ENCODE measurements at places on chromosomes 2 and 18.

GRCh38 chr18:34773378-34773777, 63.3 kb downstream of the DTNA start:
- no peak for DNase-seq

GRCh38 chr2:51633073-51633472, 601.1 kb upstream of the NRXN1 start:
- DNase-seq = no peak

- no peak for DNase-seq
Measured at GRCh38 chr18:44107187-44107586, 573.5 kb upstream of the SETBP1 start.

DNA sequence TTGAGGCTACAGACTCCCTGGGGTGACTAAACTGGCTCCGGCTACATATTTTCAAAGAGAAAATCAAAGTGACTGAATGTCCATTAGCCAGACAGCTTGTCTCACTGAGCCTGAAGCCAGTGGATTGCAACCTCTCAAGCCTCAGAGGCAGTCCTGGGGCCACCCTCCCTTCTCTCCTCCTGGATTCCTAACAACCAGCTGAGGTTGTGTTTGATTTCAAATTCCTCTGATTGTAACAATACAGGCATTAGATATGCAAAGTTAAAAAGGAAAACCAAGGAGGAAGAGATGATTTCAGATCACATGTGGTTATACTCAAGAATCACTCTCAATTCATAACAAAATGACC, 101.0 kb upstream of the LMAN1 start:
- DNase-seq = no peak

GRCh38 chr2:224958462-224958857, 83.8 kb downstream of the DOCK10 start:
- DNase-seq = no peak

DNA sequence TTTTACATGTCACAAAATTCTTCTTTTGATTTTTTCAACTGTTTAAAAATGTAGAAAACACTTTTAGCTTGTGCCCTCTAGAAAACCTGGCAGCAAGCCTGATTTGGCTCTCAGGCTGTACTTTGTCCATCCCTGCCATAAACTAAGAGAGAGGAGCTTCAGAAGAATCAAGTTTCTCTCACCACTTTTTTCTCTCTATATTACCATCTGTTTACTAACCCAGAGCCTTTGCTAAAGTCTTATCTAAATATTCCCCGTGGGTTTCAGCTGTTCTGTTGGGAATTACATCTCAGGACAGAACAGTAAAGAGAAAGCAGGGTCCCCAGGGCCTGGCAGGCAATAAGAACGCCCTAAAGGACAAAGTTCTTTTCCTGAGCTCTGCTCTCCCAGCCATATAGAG, 409.1 kb upstream of the CRIM1 start:
- no peak for DNase-seq

GRCh38 chr2:33213648-33214047, 262.8 kb upstream of the RASGRP3 start:
- no peak for DNase-seq

- DNase-seq = no peak
Measured at GRCh38 chr2:43332653-43333052, 106.2 kb upstream of the ZFP36L2 start.

DNA sequence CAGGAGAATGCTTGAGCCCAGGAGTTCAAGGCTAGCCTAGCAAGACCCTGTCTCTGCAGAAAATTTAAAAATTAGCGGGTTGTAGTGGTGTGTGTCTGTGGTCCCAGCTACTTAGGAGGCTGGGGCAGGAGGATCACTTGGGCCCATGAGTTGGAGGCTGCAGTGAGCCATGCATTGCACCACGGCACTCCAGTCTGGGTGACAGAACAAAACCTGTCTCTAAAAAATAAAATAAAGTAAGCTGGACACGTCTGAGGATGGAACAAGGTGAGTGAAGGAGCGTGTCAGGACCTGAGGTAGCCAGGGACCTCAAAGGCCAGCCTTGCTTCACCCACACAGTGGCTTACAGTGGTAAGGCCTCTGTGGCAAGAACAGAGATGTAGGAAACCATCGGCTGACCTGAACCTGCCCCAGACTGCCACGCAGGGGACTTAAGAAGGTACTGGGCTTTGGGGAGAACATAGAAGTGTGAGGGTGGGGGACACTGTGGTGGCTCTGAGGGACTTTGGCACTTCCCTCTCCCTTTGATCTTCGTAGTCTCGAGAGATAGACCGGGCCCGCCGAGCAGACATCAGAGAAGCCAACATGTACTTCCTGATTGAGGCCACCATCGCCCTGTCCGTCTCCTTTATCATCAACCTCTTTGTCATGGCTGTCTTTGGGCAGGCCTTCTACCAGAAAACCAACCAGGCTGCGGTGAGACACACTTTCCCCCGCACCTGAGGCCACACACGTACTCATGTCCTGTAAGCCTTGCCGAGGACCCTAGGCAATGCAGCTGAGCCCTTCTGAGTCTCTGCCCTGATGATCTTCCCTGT, 7.5 kb downstream of the SLC11A1 start:
- DNase-seq = no peak

DNA sequence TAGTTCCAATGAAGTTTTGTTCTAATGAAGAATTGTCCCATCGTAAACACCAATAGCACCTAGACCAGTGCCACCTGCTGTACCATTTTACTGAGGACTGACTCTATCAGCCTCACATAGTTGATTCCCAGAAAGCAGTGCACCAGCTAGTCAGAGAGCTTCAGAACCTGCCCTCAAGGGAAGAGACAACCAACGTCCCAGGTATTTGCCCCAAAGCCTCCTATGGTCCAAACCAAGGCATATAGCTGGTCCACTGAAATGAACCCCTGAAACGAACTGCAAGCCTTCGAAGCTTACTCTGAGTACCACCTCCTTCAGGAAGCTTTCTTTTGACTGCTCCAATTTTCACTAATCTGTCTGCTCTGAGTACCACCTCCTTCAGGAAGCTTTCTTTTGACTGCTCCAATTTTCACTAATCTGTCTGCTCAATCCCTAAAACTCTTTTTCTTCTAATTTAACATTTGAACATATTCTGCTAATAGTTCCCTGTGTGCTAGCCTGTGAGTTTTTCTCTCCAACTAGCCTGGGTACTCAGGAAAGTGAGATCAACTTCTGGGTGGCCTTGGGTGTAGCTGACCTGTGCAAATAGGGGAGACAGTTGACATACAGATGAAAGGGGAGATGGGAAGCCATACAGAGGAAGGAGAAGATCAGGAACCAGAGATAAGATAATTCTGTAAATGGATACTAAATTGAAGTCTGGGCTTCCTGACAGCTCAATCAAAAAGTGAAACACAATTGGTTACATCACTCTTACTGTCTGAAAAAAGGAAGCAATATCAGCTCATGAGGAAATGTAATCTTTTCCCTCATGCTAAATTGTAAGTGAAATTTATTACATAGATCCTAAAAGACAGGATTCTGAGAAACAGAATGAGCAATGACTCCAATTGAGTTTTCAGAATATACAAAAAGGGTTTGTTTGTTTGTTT, 33.5 kb upstream of the EML4 start:
- no peak for DNase-seq

- DNase-seq = no peak
Measured at GRCh38 chr18:60228609-60229595, 143.7 kb downstream of the MC4R start.

DNA sequence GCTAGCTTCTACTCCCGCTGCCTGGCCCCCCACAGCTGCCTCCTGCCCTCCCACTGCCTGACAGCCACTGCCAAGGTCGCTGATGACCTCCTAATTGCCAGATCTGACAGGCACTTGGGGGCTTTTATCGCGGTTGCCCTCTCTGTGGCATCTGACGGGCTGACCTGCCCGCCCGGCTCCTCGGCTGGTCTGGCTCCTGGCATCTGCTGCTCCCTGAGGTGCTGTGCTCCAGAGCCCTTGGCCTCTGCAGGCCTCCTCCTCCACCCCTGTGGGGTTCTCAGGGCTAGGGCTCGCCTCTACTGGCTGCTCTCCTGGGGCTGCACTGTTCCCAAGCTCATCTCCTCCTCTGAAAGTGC, 43.1 kb downstream of the INHBB start:
- no peak for DNase-seq

GRCh38 chr2:156719036-156719435, 282.9 kb downstream of the GPD2 start:
- DNase-seq = no peak

GRCh38 chr2:195642679-195643068, 14.4 kb upstream of the SLC39A10 start:
- DNase-seq = no peak

DNA sequence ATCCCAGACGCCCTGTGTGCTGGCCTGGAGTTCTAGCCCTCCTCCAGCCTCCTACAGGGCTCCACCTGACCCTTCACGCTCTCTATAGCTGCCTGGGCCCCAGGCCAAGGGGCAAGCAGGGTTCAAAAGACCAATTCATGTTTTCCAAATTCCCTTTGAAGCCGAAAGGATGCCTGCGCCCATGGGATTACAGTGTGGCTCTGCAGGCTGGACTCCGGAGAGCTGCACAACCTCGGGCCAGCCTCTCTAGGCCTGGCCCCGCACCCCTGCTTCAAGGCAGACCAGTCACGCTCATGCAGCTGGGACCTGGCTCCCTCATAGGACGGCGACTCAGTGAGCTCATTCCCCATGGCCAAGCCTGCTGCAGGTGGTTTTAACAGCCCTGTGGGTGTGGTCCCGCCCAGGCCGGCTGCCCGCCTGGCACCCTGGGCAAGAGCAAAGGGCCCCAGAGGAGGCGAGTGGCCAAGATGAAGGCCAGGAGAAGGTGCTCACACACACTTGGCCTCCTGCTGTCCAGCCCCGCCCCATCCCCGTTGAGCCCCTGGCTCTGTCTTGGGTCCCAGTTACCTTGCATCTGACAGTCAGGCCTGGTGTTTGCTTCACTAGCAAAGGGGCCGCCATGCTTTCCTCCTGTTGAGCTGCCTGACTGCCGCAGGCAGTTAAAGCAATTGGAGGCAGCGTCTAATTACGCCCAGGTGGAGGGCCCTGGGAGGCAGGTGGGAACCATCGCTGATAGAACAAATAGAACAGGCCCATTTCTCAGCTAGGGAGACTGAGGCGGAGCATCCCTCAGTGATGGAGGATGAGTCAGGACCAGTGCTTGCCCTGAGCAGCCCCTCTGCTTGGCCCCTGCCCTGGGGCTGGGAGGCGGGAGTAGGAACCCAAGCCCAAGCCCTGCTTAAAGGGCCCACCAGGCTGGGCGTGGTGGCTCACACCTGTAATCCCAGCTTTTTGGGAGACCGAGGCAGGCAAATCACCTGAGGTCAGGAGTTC, 56.9 kb downstream of the SMAD7 start:
- DNase-seq = no peak

- no peak for DNase-seq
Measured at GRCh38 chr18:9861157-9861556, 24.6 kb upstream of the TXNDC2 start.

GRCh38 chr2:231933916-231934401, 7.8 kb upstream of the NPPC start:
- DNase-seq = no peak

DNA sequence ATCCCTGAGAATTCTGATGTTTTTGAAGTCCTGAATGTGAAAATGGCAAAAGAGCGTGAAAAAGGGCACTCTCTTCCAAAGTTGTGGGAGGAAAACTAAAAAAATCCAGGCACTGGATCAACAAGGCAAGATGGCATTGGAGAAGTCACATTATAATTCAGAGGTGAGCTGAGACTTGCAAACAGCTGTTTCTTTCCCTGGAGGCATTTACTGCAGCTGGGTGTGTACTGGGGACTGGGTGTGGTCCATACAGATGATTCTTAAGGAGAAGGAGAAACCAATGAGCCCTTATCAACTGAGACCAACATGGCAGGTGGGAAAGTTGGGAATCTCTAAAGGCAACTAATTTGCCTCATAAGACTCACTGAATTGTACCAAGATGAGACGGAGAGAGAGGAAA, 313.9 kb downstream of the TRIB2 start:
- no peak for DNase-seq

- DNase-seq = no peak
Measured at GRCh38 chr2:20171445-20171977, 53.4 kb downstream of the SDC1 start.

DNA sequence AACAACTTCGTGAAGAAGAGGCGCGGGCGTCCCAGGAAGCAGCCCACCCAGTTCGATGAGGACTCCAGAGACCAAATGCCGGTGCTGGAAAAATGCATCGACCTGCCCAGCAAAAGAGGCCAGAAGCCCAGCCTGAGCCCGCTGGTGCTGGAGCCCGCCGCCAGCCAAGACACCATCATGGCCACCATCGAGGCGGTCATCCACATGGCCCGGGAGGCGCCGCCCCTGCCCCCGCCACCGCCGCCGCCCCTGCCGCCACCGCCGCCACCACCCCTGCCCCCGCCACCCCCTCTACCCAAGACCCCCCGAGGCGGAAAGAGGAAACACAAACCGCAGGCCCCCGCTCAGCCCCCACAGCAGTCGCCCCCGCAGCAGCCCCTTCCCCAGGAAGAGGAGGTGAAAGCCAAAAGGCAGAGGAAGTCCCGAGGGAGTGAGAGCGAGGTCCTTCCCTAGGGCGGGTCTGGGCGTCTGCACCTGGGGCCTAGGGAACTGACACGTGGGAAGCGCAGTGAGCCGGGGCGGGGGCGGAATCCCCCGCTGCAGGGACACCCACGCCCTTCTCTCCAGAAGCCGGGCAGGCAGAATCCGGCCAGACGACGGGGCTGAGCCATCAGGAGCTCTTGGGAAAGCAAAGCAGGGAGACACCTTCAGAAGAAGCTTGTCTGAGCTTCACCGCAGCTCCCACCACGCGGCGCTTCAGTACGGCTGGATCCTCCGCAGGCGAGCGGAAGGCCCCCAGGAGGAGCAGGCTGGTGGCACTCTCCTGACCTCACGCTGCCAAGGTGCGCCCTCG, 382.8 kb downstream of the SETBP1 start:
- no peak for DNase-seq

DNA sequence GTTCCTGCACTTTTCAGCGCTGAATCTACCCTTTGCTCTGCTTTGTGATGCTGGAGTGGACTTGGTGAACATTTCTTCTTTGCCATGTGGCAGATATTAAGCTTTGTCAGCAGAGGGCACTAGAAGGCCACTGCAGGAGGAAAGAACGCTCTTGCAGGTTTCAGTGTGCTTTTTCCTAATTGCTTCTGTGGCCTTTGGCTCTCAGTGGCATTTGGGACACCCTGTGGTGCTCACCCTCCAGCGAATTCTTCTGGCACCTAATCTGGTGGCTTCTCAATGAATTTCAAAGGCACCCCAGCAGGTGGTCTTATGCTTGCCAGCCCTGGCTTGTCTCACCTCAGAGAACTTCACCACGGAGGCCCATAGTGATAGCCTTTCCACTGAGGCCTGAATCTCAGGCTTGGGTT, 146.7 kb downstream of the MYO3B start:
- no peak for DNase-seq

- DNase-seq = no peak
Measured at GRCh38 chr18:22827216-22827615, 105.9 kb upstream of the RBBP8 start.

GRCh38 chr2:176662753-176663152, 393.5 kb downstream of the MTX2 start:
- no peak for DNase-seq

- no peak for DNase-seq
Measured at GRCh38 chr2:195466427-195466826, 190.6 kb upstream of the SLC39A10 start.

GRCh38 chr2:150219861-150220260, 267.6 kb downstream of the RND3 start:
- no peak for DNase-seq

Measured in stimulated activated CD8-positive, alpha-beta memory T cell treated with anti-CD3 and anti-CD28 coated beads, Interleukin-2, amount 100 ng/mL, for 48 hours (primary cell).